ENCODE measurements at places on chromosomes 12 and 14.

DNA sequence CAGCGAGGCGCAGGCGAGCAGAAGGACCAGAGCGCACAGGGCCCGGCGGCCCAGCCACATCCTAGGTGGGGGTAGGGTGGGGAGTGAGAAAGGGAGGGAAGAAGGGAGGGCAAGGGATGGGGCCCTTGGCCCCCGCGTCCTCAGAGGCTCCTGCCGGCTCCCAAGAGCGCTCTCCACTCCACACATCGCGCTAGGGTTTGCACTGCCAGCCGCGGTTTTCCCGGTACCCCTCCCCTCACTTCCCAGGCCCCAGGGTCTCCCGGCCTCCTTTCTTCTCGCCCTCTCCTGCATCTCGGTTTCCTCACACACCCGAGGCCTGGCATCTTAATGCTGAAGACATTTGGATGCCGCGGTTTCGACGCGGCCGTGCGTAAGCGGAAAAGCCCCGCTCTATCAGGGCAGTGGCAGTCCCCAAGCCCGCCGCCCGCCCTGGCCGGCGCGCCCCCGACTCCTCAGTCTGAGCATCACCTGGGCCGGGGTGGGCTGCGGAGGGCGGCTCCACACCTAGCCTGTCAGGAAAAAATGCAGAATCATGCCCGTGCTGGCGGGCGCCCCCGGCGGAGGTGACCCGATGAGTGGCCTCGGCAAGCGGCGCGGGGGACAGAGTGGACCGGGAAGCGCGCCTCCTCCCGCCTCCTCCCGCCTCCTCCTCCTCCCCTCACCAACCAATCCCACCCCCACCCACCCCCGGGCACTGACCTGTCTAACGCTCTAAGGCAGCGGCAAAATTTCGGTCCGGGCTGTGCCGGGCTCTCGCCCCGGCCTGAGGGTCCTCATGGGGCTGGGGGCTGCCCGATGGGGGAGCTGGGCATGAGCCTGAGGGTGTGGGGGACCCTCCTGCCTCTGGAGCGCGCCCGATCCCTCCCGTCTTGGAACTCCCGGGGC, 686 bp downstream of the B4GALNT1 start:
- DNase-seq: no peak

DNA sequence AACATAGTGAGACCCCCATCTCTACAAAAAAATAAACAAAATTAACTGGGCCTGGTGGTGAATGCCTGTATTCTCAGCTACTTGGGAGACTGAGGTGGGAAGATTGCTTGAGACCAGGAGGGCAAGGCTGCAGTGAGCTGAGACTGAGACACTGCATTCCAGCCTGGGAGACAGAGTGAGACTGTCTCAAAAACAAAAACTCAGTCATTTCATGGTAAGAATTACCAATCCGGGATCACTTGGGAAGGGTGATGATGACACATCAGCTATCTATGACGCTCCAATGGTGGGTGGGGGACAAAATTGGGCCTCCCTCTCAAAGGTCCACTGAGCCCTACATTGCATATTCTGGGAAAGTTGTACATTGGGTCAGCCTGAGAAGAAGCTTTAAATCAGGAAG, 47.7 kb downstream of the SERPINA3 start:
- no peak for DNase-seq

GRCh38 chr12:105744371-105745058, 394.2 kb downstream of the NUAK1 start:
- DNase-seq: no peak

- DNase-seq: no peak
Measured at GRCh38 chr14:70888681-70889175, 18.5 kb upstream of the PCNX1 start.

- no peak for DNase-seq
Measured at GRCh38 chr12:75882421-75882820, 149.2 kb downstream of the PHLDA1 start.

All from GM12878 (cell line).